M059J (cell line): ENCODE measurements at places on chromosomes 4 and X. TPM values are rescaled to one million over a fixed set of nuclear protein-coding genes. Genes with fewer than 3 reads are reported as not detected.
A peak's percentile ranks its signal among the peaks of the same experiment; 100 is the strongest.

DNA sequence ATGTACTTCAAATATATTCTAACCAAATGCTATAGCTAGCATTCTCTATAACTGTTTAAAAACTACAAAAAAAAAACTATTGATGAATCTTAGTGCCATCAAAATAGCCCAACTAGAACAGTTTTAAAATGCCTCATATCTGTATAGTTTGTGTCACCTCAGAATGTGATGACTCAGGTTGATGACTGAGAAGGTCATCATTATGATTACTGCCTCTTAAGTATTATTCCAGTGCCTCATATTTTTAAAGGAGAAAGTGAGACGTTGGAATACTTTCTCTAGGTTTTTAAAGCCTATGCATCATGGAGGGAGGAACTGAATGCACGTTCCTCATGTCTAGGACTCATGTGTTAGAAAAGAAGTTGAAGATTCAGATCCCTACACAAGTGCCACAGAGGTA, 88.2 kb downstream of the TMA16 start:
- DNase-seq: peak; percentile 2

GRCh38 chr4:168440442-168441264, 39.6 kb downstream of the DDX60L start:
- peak; percentile 78 for DNase-seq

- no peak for DNase-seq
Observed at GRCh38 chr4:123876143-123876542, 479.5 kb downstream of the SPRY1 start.

The TMEM35A gene
- total RNA-seq: 2.1 and 3.5 TPM in 2 replicates

DNA sequence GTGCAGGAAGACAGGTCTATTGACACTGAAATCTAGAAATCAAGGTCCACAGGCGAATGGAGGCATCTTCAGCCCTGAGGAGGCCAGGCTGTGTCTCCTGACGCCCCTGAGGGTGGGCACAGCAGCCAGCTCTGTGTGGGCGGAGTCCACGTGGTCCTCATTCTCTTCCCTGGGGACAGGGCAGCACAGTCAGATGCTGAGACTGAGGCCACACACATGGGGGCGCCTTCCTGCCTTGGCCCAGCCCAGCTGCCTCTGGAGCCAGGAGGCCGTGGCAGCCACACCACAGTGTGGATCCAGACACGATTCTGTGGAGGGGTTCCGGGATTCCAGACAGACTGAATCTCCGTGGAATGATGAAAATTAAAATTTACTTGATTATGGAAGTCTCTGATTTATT, 20.8 kb downstream of the FGFR3 start:
- DNase-seq: no peak

The PAGE4 gene
- not detected in 2 replicates for total RNA-seq

The TCEAL9 gene
- total RNA-seq: 261 TPM in 2 replicates

The AWAT2 gene
- not detected in 2 replicates for total RNA-seq

GRCh38 chr4:168304744-168305459, 13.7 kb downstream of the DDX60 start:
- DNase-seq: peak; percentile 60

- DNase-seq: no peak
Observed at GRCh38 chr4:1381181-1381621, 25.0 kb downstream of the NKX1-1 start.

DNA sequence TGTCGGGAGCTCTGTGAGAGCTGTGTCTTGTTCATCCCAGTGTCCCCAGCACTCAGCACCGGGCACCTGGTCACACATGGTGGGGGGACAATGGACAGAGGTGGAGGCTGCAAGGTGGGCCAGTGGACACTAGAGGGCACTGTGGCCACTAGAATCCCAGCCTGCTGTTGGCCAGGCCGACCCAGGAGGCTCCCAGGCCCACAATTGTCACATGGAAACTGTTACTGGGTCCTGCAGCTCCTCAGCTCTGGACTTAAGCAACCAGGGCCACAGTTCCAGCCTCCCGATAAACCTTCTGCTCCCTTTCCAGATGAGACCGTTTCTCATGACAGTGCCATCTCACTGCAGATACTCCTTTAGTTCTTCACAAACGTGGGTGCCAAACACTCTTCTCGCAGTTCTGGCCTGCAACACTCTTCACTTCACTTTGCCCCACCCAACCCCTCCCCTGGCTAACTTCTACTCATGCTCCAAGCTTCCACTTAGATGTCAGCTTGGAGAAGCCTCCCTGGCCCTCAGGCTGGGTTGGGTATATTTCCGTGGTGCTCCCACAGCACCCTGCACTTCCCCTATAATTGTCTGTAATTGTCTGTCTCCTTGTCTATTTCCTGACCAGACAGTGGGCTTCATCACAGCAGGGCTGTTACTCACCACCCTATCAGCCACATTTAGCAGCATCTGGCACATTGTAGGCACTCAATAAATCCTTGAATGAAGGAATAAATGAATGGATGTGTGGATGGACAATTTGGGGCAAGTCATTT, 3.5 kb upstream of the IQSEC2 start:
- DNase-seq: peak; percentile 50

The UGT2A1 gene
- total RNA-seq: not detected in 2 replicates

DNA sequence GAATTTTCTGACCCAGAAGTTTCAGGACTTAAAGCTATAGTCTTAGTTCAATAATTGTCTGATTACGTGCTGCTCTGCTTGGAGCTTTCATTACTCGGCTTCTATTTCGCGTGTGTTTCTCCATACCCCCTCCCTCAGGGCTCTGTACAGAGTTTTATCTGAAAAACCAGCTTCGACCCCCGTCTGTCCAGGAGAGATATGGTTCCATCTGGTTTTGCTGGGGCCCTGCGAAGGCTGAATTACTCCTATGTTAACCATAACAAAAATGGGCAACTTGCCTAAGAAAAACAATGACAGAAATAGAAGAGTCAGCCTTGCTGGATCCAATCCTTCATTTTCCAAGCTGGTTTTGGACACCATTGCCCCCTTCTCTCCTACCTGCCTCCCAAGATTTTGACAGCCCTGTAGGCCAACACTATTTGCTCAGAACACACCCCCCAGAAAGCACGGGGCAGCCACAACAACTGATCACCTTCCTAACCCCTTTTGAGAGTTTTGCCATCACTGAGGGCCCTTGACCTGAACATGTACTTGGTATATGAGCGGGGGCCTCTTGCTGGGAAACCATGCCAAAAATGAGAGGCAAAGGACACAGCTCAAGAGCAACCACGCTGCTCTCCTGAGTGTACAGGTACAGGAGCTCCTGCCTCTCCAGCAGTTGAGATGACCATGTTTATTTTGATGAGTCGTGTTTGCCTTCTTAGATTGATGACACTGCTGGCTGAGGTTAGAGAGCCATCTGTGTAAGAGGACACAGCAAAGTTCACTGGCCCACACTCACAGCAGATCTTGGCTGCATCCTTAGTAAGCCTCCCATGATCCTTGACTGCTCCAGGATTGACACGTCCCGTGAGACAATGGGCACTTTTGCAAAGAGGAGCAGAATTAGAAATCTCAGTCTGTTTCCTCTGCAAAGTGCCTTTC, 36.2 kb upstream of the ATP6AP2 start:
- peak; percentile 47 for DNase-seq

- no peak for DNase-seq
Observed at GRCh38 chr4:18389115-18389514, 367.6 kb upstream of the LCORL start.

DNA sequence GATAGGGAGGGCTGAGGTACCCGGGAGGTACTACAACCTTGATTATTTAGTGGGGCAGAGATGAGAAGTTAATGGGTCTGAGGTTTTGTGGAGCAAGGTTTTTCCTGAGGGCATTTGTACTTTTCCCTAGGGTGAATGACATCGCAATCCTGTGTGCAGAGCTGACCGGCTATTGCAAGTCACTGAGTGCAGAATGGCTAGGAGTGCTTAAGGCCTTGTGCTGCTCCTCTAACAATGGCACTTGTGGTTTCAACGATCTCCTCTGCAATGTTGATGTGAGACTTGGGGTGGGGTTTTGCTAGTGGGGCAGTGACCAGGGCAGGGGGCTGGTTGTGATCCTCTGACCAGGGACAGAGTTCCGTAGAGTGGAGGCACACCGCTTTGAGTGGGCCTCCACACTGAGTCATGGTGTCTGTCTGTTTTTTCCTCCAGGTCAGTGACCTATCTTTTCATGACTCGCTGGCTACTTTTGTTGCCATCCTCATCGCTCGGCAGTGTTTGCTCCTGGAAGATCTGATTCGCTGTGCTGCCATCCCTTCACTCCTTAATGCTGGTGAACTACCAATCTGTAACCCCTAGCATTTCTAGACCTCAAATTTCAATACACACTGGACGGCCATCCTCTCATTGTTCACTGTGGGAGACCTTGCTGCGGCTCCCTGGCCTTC, 9.9 kb downstream of the MED12 start:
- DNase-seq: peak; percentile 69

The SOWAHD gene
- 1.8 and 3.0 TPM in 2 replicates for total RNA-seq

- DNase-seq: peak; percentile 23
Observed at GRCh38 chr4:68655764-68656444, 14.5 kb downstream of the UGT2B15 start.

The ATG4A gene
- total RNA-seq: 21.9 and 31.2 TPM in 2 replicates

DNA sequence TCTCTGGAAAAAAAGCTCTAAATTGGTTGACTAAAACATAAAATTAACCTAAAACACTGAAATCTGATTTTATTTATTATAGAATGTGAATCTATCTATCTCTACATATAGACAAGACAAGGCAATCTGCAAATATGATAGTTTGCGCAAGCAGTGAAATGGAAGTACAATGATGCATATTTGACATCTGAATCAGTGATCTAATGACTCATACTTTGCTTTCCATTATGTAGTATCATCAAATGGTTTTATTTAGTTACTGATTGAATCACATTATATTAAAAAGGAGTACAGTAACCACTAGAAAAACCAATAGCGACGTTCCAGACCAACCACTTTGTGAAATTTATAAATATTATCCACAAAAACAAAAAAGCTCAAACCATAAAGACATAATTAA, 1969.3 kb downstream of the PCDH7 start:
- peak; percentile 3 for DNase-seq

DNA sequence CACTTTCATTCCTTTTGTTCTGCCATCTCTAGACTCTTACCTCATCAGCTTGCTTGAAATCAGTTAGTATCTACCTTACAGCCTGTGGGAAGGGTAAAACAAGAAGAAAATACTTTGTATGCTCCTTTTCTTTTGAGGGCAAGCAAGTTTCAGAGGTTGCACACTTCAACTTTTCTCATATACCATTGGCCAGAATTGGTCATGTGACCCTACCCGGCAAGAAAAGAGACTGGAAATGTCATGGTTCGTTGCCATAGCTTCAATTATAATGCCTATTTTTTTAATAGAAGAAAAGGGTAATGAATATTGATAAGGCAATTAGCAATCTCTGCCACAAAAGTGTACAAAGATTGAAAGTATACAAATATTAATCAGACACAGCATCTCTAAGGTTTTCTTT, 346.7 kb upstream of the TACR3 start:
- no peak for DNase-seq

DNA sequence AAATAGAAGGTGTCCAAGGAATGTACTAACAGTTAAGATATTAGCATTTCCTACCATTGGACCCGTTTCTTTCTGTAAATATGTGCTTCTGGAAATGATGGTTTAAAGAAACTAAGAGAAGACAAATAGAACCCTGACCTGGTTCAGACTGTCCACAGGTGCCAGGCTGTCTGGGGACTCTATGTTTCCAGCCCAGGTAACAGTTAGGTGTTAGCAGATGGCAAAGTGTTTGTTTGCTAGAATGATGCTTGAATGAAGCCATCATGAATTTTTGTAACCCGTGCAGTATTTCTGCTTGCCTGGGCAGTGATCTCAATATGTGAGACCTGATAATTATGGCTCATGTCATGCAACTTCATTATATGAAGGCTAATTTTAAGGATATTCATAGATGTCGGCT, 87.5 kb downstream of the LRRC66 start:
- no peak for DNase-seq

DNA sequence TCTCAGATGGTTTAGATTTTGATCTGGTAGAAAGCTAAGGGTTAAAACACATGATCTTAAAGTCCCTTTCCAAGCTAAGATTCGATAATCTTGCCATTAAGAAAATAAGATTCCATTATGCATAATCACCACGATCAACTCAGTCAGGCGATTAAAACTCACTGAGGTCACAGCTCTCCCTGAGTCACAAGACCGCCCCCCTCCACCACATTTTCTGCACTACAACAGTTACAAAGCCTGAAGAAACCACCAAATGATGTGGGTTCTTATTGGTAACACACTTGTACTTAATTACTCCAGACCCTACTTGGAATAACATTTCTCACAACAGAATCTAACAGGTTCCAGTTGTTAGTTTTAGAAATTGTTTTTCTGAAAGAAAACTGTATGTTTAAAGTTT, 62.8 kb downstream of the SH3KBP1 start:
- DNase-seq: peak; percentile 79

DNA sequence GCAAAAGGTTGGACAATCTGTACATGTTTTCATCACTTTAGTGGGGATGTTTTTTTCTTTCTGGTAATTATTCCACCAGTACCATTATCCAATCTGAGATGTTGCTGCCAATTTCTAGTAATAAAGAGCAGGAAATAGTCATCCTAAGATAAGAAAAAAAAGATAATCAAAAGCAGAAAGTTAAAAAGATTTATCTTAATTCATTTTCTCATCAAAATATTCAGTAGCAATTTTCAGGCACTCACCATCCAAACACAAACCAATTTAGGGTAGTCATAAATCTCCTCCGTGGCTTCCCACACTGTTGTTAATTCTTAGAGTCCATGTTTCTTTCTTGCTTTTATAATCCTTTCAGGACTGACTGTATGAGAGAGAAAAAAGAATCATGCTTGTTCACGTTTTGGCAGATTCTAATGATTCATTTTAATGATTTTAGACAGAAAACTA, 263.7 kb upstream of the UGT8 start:
- DNase-seq: no peak

DNA sequence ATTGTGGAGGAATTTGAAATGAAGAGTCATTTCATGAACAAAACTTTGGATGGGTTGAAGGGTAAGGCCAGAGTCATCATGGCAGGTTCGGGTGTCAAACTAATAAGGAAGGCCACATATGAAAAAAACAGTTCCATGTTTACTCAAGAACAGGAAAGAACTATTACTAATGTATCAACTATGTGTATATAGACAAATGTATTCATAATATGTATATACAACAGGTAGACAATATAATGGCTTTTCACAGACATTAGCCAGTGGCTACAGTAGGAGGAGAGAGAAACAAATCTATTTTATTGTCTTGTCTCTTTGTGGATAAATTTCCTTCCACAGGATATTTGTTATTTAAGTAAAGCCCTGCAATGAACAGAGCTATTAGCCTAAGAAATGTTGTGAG, 101.1 kb downstream of the CBLL2 start:
- no peak for DNase-seq

The PNMA3 gene
- total RNA-seq: not detected in 2 replicates

DNA sequence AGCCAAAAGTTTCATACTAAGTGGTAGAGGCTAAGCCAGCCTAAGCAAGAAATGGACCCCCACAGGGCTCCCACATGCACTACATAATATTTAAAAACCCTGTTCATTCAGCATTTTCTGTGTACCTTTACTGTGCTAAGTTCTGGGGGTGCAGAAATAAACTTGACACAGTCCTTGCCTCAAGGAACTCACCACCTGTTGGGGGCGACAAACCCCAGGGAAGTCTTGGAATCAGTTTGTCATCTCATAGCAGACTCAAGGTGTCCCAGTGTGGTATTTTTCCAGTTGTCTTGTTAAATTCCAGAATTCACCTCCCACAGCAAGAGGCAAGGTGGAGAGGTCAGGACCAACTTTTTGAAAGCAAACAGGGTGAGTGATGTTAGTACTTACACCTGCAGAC, 43.1 kb downstream of the ATG4A start:
- DNase-seq: no peak

The RNF175 gene
- total RNA-seq: 1.2 TPM in 1 of 2 replicates, not detected in the other
